ENCODE measurements at places on chromosomes 13 and 19. TPM values are rescaled to one million over a fixed set of nuclear protein-coding genes. Genes with fewer than 3 reads are reported as not detected.
A peak's percentile ranks its signal among the peaks of the same experiment; 100 is the strongest.

THSD1 gene
- total RNA-seq, result 6.4 TPM

- H3K4me3 ChIP-seq, result no peak overlapping the region
- no peaks in the 10 kb centered on the region for H3K4me1 ChIP-seq
- H3K27ac ChIP-seq, result no peak overlapping the region
Measured at GRCh38 chr19:35099897-35100275, 15.7 kb upstream of the FXYD3 start.

LRFN3 gene
- 9.1 TPM for total RNA-seq

GRCh38 chr19:23318143-23318542, 67.9 kb upstream of the ZNF724 start:
- DNase-seq, result no peak
- no peak overlapping the region for H3K4me3 ChIP-seq
- H3K27ac ChIP-seq, result no peak overlapping the region
- no peaks in the 10 kb centered on the region for H3K27me3 ChIP-seq

DNA sequence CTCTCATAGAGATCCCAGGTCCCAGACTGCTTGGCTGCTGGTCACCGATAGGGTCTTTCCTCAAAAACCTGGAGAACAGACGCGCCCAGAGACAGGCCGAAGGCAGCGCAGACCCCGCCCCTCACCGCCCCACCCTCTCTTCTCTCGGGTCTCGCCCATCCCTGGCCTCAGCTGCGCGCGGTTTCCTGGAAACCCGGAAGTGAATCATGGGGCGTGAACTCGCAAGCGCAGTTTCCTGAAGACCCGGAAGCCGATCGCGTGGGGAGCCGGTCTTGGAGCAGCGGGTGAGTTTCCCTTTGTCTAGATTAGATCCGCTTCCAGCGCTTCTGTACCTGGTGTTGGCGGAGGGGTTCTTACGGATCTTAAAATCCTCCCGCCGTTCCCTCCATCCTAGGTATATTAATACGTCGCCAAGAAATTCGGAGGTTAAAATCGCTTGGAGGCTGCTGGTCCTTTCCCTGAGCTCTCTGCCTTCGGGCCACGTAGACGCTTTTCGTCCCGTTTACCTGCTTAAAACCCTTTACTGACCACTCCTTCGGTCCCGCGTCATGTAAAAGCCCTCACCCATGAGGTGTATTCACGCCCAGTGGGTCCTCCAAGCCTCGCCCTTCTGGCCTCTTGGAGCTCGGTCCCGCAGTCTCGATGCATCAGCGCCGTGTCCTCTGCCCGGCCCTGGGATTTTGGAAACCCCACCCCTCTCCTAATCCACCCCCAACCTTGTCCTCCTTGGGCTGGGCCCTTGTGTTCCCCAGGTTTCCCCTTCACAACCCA, at the start of gene ZNF578:
Gene ZNF578 (plus strand): TSS at position 230 of the 771 bp plus-strand sequence. CDS start 48,293 bp downstream, outside the sequence.
- H3K4me3 ChIP-seq, result peak within 1 kb of the TSS; percentile 59
- peaks cover 33% of the 10 kb centered on the region for H3K36me3 ChIP-seq
- H3K4me1 ChIP-seq, result peaks cover 6% of the 10 kb centered on the region
- DNase-seq, result no peak
- no peaks in the 10 kb centered on the region for H3K27me3 ChIP-seq
- no peak within 1 kb of the TSS for H3K27ac ChIP-seq

- H3K27ac ChIP-seq, result no peak overlapping the region
- no peaks in the 10 kb centered on the region for H3K4me1 ChIP-seq
- H3K4me3 ChIP-seq, result no peak overlapping the region
Measured at GRCh38 chr13:42454749-42455148, 119.2 kb upstream of the TNFSF11 start.

BST2 gene
- total RNA-seq, result 88.4 TPM

DNA sequence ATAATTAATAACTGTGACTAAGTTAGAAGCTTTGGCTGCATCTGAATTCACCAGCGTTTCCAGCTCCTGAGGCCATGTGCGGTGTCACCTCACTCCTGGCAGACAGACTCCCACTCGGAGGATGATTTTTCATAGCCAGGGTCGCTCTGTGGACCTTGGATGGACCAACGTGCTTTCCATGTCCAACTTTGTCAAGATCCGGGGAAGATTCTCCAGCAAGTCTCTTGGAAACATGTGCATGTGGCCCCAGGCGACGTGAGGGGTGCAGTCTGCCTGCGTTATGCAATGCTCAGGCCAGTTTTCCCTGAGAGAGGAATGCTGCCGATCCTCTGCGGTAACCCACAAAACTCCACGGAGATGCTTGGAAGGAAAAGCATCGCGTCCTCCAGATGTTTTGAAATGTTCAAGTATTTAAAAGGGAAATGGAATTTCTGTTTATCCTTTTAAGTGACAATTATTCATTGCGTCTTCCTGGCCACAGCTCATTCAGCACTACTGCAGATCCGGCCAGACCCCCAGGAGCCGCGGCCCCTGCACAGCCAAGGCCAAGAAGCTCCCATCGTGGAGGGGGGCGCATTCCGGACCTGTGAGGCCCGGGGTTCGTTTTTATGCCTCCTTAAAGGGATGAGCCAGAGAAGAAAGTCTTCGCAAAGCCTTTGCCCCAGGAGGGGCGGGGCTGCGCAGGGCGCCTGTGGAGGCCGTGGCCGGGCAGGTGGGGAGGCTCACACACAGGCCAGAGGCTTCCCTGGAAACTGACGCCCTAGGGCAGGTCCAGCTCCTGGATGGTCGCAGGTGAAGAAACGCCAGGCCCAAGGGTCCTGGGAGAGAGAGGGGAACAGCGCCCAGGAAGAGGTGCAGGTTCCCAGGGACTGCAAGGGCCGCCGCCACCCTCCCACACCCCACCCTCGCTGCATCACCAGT, 46.0 kb downstream of the C13orf46 start:
- no peaks in the 10 kb centered on the region for H3K36me3 ChIP-seq
- H3K27ac ChIP-seq, result peak overlapping the region; percentile 77
- no peaks in the 10 kb centered on the region for H3K27me3 ChIP-seq
- DNase-seq, result no peak
- H3K4me3 ChIP-seq, result no peak overlapping the region

DNA sequence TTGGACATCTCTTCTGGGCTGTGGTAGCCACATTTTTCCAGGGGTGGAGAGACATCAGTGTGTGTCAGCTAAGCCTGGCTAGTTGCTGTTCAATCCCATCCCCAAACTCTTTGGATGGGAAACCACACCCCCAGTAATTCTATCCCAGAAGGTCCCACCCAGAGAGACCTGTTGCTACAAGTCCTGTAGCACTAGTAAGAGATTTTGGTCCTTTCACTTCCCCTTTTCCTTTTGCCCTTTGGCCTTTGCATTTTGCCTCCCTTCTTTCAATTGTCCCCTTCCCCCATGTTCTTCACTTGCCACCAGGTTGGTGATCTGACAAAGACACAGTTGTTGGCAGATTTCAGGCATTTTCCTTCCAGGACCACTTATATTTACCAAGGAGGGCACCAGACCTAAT, 3.8 kb downstream of the CBY2 start:
- no peaks in the 10 kb centered on the region for H3K4me1 ChIP-seq
- H3K4me3 ChIP-seq, result no peak overlapping the region
- DNase-seq, result no peak

- DNase-seq, result no peak
- H3K27ac ChIP-seq, result peak overlapping the region; percentile 99
- no peaks in the 10 kb centered on the region for H3K27me3 ChIP-seq
- H3K4me1 ChIP-seq, result peaks cover 84% of the 10 kb centered on the region
- peak overlapping the region; percentile 86 for H3K4me3 ChIP-seq
Measured at GRCh38 chr19:47511681-47512080, 3.2 kb downstream of the NAPA start.

AP1M1 gene
- total RNA-seq, result 84.5 TPM

- no peaks in the 10 kb centered on the region for H3K36me3 ChIP-seq
- H3K4me3 ChIP-seq, result peak overlapping the region; percentile 2
- peak overlapping the region; percentile 54 for H3K27ac ChIP-seq
- H3K27me3 ChIP-seq, result no peaks in the 10 kb centered on the region
Measured at GRCh38 chr13:98543378-98544103, 33.4 kb downstream of the STK24 start.

ABHD8 gene
- total RNA-seq, result 10.8 TPM

PRR22 gene
- 0.98 TPM for total RNA-seq

GRCh38 chr13:110114316-110114715, 192.6 kb downstream of the COL4A1 start:
- peaks cover 12% of the 10 kb centered on the region for H3K4me1 ChIP-seq
- no peaks in the 10 kb centered on the region for H3K27me3 ChIP-seq
- H3K4me3 ChIP-seq, result no peak overlapping the region
- no peak overlapping the region for H3K27ac ChIP-seq
- DNase-seq, result no peak

DNA sequence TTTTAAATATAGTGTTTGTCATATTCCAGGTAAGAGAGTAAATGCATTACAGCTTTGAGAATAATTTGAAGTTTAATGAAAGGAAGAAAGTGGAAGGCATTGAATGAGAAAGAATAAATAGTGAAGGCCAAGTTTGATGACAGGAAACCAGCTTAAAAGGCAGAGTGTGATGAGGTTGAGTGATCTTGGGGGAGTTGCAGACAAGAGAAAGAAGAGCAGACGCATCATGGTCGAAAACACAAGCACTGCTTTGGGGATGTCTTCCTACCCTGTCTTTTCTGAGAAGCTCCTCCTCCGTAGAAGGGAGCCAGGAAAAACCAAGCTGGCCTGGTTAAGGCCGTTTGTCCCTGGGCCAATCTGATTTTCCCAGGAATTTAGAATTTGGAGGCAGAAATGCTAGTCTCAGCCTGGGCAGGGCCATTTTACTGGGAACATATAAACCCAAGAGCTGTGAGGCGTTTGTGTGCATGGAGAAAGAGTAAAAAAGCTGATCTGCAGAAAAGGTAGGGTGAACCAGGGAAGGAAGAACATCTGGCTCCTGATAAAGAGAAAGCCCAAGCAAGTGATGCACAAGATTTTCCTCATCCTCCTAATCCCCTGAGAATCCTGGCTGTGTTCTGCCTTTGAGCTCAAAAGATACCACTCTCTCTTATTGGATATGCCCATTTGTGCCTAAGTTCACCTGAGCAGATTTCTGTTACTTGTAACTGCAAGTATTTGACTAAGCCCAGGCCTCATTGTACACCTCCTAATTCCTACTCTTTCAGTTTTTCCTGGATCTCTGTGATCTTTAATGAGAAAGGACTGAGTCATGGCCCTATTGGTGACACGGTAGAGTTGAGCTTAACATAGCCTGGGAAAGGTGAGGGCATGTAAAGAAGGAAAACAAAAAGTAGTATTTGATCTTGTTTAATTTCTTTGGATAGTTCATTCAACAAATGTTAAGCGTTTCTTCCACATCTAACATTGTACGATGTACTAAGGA, 80.0 kb downstream of the WDFY2 start:
- H3K4me3 ChIP-seq, result no peak overlapping the region
- peak overlapping the region; percentile 54 for H3K27ac ChIP-seq
- no peaks in the 10 kb centered on the region for H3K27me3 ChIP-seq
- no peak for DNase-seq
